ENCODE measurements at places on chromosomes 4 and X.

- no peak for DNase-seq
Observed at GRCh38 chr4:28269426-28269825, 1408.8 kb downstream of the STIM2 start.

DNA sequence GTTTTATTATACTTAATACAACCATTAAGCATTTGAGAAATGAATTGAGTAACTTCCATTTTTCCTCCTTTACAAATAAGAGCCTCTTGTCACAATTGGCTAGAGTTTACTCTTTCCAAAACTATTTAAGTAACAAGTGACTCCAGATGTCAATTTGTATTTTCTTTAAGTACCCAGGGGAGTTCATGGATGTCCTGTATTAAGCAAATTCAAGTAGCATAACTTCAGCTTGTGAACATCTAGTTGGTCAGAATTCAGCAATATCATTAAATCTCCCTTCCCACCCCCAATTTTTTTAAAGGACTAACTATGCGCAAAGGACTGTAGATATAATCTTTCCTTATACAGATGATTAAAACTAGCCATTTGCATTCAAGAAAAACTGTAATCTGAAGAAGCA is 1.4 kb upstream of the ADGRL3 start:
- DNase-seq: no peak

DNA sequence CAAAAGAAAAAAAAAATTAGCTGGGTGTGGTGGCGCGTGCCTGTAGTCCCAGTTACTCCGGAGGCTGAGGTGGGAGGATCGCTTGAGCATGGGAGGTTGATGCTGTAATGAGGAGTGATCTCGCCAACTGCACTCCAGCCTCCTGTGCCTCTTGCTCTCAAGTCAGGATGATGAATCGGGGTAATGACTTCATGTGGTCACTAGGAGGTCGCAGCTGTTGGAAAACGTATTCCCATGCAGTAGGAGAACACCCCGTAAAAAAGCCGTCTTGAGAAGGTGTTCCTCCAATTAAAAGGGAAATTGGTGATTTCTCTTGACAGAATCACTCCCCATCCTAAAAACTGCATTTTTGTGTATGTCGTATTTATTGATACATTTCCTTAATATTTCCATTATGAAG is 2.2 kb downstream of the CCNB3 start:
- DNase-seq: no peak

- DNase-seq: no peak
Observed at GRCh38 chrX:135516376-135516775, 4.1 kb upstream of the INTS6L start.

DNA sequence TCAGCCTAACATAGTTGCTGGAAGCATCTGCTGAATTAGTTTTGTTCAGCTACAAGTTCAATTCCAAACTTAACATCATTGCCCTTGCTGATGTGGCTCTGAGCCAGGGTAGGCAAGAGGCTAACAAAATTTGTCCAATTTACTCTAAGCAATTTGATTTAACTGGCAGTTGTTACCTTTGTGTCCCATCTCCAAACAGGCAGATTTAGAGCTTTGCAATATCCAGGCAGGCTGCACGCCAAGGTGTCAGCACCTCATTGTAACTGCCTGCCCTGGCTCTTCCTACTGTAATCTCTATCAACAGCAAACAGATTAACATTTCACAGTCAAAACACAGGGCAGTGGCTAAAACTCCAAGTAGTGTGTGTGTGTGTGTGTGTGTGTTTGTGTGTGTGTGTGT is 2070.6 kb downstream of the PCDH7 start:
- DNase-seq: no peak

DNA sequence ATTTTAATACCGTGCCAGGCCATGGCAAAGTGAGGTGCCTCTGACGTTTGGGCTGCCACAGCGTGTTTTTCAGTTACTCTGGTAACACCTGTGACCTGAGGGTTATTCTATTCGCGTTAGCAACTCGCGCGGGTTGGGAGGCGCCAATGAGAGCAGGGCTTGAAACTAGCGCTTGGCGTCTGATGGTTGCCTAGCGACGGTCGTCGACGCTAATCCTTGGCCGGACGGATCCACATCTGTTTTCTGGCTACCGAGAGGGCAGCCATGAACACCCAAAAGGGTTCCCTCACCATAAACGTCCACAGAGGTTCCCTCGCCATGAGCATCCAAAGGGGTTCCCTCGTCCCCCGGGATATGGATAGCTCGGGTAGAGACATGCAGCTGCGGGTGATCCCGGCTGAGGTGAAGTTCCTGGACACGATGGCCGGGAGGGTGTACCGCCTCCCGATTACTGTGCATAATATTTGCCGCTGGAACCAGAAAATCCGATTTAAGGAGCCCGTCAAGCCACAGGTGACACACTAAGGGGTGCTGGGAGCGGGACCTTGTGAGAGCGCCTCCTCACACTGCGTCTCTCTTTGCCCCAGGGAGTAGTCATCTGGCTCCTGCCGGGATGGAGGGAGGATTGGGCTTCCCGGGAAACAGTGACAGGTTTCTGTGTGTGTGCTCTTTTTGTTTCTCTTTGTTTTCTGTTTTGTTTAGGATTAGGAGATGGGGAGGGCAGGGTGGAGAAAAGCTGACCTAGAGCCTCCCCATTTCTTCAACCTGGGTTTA is at the start of gene CFAP47:
CFAP47 (plus strand) TSS at position 199 of the 774 bp plus-strand sequence; CDS start at position 265, 66 bp downstream.
- peak; percentile 43 for DNase-seq

- DNase-seq: no peak
Observed at GRCh38 chr4:84279678-84280077, 219.4 kb downstream of the NKX6-1 start.

GRCh38 chrX:66756717-66757116 is 117.8 kb upstream of the EDA2R start:
- no peak for DNase-seq

GRCh38 chrX:50100188-50100587 is 100.6 kb downstream of the AKAP4 start:
- DNase-seq: peak; percentile 33

GRCh38 chrX:152220606-152221005 is 82.2 kb upstream of the MAGEA10 start:
- no peak for DNase-seq

DNA sequence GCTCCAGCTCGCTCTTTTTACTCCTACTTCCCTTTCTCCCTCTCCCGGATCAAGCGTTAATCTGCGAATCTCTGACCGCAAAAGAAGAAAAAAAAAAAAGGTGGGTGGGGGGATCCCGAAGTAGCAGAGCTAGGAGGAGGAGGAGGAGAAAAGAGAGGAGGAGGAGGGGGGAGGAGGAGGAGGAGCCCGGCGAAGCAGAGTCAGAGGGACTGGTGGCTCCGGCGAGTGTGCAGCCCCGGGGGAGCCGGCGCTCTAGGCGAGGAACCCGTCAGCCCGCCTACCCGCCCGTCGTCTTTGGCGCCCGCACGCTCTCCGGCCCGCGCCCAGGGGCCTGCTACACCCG is at the start of gene NHSL2:
NHSL2 (plus strand) TSS at position 203 of the 343 bp plus-strand sequence.
- DNase-seq: peak; percentile 32

DNA sequence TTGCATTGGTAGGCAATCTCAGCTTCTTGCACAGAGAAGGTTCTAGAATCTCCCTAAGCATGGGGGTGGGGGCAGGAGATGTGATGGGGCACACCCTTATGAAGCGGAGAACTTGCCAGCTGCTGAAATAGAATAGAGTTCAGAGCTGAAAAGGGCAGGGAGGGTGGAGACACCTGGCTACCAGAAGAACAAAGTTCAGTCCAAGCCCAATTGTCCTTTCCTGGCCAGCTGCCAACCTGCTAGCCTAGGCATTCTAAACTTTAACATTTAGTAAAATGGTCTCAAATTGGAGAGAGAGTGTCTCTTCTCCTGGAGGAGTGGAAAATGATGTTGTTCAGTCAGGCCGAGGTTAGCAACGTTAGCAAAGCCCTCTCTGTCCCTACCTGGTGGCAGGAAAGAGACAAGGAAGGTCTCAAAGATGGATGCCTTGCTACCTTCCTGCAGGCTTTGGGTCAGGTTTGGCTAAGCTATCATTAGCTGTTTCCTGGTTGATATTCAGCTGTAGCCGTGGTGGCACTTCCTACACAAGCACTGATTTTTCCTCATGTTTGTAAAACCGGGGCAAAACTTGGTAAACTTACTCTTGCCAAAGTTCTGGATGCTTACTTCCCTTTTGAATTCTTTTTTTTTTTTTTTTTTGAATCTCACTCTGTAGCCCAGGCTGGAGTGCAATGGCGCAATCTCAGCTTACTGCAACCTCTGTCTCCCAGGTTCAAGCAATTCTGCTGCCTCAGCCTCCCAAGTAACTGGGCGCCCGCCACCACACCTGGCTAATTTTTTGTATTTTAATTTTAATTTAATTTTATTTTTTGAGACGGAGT is 34.7 kb upstream of the NYX start:
- no peak for DNase-seq

DNA sequence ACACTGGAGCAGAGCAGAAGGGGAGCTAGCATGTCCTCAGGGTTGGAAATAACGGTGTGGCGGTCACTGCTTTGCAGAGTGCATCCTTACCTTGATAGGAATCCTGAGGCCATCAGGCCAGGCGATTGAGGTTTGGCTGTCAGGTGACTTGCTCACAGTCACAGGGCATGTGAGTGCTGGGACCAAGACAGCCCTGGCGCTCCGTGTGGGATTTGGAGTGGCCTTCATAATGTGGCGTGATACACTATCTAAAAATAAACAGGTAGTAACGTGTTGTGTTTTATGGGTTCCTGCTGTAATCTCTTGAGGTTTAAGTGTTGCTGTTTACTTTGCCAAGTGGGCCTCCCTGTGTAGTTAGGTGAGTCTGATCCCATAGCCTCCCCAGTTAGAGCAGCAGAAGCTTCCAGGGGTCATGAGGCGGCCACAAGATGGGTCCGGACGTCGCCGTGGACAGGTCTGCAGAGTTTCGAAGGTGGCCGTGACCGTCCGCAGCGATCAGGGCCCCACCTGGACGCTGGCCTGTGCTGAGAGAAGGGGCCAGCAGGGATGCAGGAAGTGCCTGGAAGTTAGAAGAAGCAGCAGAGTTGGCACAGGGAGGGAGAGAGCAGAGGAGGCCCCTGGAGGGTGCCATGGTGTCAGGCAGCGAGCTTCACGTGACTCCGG is 27.7 kb downstream of the RGS12 start:
- peak; percentile 15 for DNase-seq

- DNase-seq: no peak
Observed at GRCh38 chr4:170388255-170388654, 298.5 kb upstream of the AADAT start.

GRCh38 chrX:56600987-56601386 is 37.6 kb downstream of the UBQLN2 start:
- DNase-seq: no peak

GRCh38 chr4:181301735-181302710 is 941.2 kb upstream of the TENM3 start:
- DNase-seq: no peak

- DNase-seq: no peak
Observed at GRCh38 chr4:27248829-27249228, 388.2 kb downstream of the STIM2 start.

GRCh38 chr4:722169-722725 is 16.6 kb downstream of the PCGF3 start:
- DNase-seq: no peak

GRCh38 chrX:100413229-100413628 is 3.2 kb upstream of the PCDH19 start:
- peak; percentile 56 for DNase-seq

- DNase-seq: no peak
Observed at GRCh38 chr4:148162991-148163390, 279.2 kb downstream of the NR3C2 start.

GRCh38 chrX:11180571-11180970 is 69.4 kb downstream of the HCCS start:
- no peak for DNase-seq

DNA sequence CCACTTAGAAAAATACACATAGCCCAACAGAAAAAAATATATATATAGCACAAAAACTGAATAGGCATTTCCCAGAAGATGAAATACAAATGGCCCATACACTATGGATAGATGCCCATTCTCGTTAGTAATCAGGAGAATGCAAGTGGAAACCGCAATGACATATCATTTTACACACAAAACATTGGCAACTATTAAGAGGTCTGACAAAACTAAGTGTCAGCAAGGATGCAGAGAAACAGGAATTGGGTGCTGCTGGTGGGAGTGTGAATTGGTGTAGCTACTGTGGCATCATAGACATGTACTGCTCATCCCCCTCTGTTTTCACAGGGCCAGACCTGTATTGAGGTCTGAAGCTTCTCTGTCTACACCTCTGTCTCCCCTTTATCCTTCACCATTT is 320.0 kb downstream of the IDS start:
- no peak for DNase-seq

- no peak for DNase-seq
Observed at GRCh38 chr4:117560329-117560728, 474.0 kb upstream of the NDST3 start.

- DNase-seq: no peak
Observed at GRCh38 chr4:142406499-142406835, 439.6 kb downstream of the INPP4B start.

DNA sequence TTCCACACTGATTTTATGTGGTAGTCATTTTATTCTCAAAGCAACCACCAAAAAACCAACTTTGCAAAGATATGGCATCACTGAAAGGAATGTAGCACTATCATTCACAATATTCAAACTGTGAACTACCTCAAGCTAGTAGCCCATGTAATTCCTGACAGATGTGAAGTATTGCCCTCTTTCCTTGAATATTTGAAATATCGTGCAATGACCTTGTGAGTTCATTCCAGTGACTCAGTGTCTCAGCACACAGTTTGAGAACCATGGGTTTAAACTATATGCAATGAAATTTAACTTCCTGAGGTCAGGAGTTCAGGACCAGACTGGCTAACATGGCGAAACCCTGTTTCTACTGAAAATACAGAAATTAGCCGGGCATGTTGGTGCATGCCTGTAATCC is 20.9 kb upstream of the IQCM start:
- no peak for DNase-seq

GRCh38 chrX:53992589-53992988 is 51.7 kb downstream of the PHF8 start:
- no peak for DNase-seq

DNA sequence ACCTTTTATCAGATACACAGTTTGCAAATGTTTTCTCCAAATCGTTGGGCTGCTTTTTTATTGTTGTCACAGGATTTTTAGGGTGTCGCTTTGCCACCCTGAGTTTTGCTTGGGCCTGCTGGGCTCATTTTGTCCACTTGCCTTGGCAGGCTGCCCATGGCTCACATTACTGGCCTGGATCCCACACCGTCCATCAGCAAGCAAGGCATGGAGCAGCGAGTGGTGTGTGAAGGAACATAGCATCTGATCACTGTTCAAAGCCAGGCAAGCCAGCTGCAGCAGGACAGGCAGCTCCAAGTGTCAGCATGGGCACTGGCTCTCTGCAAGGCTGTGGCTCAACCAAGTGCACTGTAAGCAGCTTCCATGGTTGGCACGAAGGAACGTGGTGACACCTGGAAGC is 261.4 kb upstream of the TECRL start:
- no peak for DNase-seq

Measured in femur (tissue), 1 donor.